ENCODE measurements at places on chromosomes 6 and 20.
A peak's percentile ranks its signal among the peaks of the same experiment; 100 is the strongest.

DNA sequence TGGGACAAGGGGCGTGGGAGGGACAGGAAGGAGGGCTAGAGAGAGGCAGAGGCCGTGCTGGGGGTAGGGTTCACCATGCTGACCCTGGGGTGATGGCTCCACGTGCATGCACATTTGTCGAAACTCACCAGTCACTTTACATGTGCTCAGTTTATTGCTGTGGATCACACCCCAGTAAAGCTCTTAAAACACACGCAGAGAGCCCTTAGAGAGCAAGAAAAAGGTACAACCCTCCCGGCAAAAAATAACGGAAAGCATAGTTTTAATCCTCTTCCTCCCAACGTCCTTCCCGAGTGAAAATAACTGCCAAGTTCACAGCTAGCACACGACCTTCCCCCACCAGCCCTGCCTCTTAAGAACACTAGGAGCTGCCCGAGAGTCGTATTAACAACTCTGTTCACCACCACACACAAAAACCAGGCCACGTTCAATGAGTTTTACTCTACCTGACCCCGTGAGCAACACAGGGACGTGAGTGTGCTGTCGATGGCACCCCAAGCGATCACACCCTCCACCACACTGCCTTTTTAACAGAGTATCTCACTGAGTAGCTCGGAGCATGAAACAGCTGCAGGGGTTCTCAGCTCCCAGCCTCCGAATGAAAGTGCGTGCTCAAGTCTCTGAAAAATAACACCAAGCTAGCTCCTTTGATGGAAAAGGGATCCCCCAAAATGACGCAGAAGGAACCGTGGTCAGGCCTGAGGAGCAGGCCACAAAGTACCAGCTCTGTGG lies 39.7 kb downstream of the TAF4 start:
- peak; percentile 20 for DNase-seq

DNA sequence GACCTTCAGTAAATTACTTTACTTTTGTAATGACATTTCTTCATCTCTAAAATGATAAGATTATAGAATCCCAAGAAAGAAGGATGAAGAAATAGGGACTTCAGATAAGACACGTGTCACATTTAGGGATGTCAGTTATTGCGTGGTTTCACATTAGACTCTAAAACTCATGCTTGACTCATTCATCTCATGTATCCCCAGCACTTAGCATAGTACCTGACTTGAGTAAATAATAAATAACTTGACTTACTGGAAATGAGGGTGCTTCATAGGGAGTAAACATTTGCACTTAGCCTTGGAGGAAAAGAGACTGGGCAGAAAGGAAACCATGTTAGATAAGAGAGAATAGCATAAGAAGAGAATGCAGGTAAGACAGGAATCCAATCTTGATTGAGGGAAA lies 37.2 kb downstream of the VTA1 start:
- DNase-seq, result no peak

DNA sequence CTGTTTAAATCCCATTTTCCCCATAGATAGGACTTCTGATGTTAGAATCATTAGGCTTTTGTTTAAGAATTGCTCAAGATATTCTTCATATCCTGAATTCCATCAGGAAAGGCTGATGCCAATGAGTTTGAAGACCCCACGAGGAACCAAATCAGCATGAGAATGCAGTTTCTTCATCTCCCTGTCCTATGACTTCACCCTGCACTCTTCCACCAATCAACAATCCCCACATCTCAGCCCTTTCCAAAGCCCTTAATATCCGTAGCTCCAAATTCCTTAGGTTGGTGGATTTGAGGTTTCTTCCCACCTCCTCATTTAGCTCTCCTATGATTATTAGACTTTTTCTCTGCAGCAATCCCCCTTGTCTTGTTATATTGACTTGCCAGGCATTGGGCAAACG lies 88.3 kb upstream of the PRND start:
- DNase-seq, result no peak

- no peak for DNase-seq
Measured at GRCh38 chr6:110999634-111000270, 17.9 kb downstream of the RPF2 start.

- no peak for DNase-seq
Measured at GRCh38 chr6:156269751-156270369, 507.3 kb upstream of the ARID1B start.

GRCh38 chr6:48377115-48377514 lies 266.1 kb upstream of the PTCHD4 start:
- DNase-seq, result no peak

DNA sequence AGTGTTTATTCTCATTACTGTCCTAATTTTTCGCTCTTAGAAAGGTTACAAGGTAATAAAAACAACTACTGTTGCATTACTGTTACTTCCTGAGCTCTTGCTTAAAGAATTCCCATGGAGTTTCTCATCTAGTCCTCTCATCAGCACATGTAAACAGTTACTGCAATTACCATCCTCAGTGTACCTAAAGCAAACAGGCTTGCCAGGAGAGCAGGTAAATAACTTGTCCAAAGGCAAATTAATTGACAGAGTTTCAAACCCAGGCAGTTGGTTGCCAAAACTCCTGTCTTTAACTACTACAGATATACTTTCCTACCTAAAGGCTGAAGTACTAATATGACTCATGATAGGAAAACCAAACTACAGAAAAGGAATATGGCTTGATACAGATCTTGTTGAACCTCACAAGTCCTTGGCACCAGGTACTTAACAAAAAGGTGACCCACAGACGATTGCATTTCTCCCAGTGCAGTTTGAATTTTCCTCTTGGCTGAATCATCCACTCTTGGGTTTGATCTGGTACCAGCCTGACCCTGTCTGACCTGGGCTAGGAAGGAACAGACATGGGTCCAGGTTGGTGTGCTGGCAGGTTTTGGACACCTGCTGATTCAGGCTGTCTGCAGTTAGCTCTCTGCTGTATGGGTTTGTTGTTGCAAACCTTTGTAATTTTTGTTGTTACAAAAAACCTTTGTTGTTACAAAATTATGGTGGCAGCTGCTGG lies 153.0 kb downstream of the CFAP61 start:
- DNase-seq, result no peak

- DNase-seq, result peak; percentile 80
Measured at GRCh38 chr6:153047386-153047785, 44.9 kb upstream of the MTRF1L start.

- DNase-seq, result peak; percentile 60
Measured at GRCh38 chr6:33696548-33697518, 14.7 kb downstream of the UQCC2 start.

DNA sequence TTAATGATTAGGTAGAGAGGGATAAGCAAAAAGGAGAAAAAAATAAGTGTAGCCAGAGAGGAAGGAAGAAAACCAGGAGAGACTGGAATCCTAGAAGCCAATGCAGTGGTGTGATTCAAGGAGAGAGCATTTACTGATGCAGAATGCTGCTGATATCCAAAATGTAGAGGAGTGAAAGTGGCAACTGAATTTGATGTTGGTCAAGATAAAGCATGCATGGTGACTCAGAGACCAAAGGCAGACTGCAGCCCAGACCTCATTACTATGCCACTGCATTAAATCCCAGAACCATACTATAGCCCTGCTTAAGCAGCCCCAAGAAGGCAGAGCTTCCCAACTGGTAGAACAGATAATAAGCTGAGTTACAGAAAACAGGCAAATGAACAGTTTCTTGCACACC lies 15.8 kb downstream of the KLHL32 start:
- no peak for DNase-seq

DNA sequence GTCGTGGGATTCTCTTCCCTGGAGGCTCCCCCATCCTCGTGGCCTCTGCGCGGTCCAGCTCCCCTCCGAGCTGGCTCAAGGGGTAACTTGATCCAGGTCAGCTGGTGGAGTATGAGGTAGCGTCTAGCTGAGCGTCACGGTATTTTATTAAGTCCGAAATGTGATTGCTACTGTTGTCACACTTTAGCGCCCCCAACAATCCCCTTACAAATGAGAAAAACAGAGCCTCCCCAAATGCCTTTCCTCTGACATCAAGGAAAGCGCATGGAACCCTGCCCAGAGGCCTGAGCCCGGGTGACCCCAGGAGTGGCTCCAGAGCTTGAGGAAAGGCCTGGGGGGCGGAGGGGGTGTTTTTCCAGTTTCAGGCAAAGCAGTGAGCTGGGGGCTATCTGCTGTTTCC lies 192.4 kb downstream of the ZMYND8 start:
- DNase-seq, result no peak

- peak; percentile 83 for DNase-seq
Measured at GRCh38 chr6:153023977-153024708, 21.6 kb upstream of the MTRF1L start.

DNA sequence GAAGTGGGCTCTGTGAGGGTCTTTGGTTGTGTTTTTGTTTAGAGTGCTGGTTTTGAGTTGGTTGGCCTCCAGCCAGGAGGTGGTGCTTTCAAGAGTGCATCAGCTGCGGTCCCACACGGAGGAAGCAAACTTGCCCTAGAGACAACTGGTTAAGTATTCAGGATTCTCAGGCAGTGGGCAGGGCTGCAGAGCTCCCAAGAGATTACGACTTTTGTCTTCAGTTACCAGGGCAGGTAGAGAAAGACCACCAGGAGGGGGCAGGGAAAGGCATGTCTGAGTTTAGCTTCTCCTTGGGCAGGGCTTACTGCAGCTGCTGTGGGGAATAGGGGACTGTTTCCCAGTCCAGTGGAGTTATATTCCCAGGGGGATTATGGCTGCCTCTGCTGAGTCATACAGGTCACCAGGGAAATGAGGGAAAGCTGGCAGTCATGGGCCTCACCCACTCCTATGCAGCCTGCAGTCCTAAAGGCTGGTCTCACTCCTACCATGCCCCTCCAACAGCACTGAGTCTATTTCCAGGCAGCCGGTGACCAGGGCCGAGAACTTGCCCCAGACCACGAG lies 64.3 kb downstream of the TTI1 start:
- DNase-seq, result peak; percentile 77

DNA sequence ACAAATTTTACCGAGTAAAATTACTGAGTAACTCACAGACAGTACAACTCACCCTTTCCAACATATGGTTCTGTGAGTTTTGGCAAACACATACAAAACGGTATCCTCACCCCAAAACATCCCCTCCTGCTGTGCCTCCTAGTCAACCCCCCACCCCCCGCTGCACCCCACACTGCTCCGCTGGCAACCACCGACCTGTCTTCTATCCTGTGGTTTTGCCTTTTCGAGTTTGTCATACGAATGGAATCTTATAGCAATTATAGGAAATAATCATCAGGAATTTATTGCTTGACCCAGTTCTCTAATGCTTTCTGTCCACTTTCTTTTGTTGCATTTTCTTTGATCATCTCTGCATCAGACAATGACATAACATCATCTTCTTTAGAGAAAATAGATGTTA lies 312.3 kb downstream of the KIF16B start:
- no peak for DNase-seq

- DNase-seq, result no peak
Measured at GRCh38 chr6:46370622-46371021, 120.6 kb downstream of the RCAN2 start.

- DNase-seq, result no peak
Measured at GRCh38 chr6:40937491-40937890, 101.5 kb downstream of the UNC5CL start.

GRCh38 chr20:23167431-23167830 lies 81.3 kb upstream of the CD93 start:
- DNase-seq, result no peak

DNA sequence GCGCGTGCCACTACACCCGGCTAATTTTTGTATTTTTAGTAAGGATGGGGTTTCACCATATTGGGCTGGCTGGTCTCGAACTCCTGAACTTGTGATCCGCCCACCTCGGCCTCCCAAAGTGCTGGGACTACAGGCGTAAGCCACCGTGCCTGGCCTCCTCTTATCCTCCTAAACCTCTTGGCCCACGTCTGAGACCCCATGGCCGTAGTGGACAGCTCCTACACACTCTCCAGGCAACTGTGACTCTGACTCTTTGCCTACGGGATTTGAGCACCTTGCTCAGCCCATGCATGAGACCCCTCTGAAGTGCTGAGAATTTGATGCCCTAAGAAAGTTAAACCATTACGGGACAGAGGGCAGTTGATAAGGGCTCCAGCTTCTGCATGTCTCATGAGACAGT lies 25.0 kb downstream of the PERP start:
- DNase-seq, result no peak

GRCh38 chr20:61757-62156 lies 25.7 kb upstream of the DEFB125 start:
- no peak for DNase-seq

DNA sequence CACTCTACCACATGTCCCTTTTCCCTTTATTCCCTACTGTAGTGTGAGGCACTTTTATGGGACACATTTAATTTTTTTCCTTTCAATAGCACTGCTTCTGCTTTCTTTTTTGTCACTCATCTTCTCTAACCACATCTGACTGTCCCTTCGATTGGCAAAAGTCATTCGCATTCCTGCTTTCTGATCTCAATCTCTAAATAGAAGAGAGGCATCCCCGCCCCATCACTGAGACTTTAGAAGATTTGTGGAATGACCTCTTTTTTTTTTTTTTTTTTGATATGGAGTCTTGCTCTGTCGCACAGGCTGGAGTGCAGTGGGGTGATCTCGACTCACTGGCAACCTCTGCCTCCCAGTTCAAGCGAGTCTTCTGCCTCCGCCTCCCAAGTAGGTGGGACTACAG lies 9.1 kb downstream of the ZNF292 start:
- DNase-seq, result no peak

DNA sequence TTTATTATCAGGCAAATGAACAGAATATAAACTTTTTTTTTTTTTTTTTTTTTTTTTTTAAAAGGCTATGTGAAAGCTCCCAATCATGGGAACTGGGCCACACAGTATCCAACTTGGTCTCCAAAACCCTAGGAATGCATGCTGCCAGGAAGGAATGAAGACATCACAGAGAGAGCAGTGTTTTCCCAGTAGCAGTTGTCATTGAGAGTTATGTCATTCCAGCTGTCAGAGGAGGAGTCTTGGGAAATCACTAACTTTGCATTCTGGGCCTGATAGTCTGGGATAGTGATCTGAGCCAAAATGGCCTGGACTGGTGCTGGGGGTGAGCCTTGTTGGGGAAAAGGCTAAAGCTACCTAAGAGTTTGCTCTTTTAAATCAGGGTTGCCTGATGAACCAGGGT lies 231.3 kb upstream of the MAP3K7 start:
- DNase-seq, result no peak

GRCh38 chr20:61954276-61955021 lies 111.2 kb downstream of the TAF4 start:
- no peak for DNase-seq

DNA sequence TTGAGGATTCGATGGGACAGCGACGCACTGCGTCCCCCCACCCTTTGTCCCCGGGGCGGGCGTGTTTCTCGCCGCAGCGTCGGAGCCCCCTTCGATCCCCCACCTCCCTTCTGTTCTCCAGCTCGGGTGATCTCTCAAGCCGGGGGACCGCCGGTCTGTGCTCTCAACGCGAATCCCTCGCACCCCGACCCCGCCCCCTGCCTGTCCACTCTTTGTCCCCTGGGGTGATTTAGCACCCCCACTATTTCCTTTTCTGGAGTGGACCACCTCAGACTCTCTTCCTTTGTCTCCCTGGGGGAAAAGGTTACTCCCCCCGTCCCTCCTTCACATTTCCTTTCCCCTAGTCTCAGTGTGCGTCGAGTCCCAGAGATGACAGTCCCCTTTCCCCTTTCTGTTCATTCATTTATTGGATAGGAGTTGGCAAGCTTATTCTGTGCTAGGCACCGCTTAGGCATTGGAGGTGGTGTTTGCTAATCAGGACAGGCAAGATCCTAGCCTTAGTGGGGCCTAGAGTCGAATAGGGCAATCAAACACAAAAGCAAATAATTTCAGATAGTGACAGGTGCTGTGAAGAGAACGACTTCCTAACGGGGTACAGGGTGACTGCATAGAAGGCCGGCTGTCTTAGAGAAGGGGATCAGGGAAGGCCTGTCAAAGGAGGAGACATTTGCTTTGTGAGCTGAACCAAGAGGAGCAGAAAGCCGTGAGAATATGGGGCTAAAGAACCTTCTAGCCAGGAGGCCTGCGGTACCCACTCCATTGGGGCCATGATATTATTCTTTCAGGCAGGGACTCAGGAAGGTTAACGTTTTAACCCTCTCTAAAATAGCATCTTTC lies 741 bp downstream of the PTPN1 start:
- DNase-seq, result peak; percentile 48
